ENCODE measurements at places on chromosomes 12 and 14.

DNA sequence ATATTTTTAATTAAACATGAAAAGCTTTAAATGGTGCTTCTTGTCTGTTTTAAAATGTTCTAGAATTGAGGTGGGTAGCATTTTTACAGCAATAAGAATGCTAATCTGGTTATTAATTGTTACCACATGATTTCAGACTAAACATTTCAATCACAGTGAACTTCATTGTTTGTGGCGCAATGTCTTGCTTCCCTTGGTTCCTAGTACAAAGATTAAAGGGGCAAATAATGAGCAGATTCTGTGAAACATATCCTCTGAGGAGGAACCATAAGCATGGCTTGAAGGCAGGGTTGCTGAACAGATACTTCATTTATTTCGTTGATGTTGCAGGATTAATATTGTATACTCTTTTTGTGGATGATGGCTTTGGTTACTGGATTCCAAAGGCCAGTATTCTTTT lies 162.1 kb downstream of the FUT8 start:
- DNase-seq = no peak

DNA sequence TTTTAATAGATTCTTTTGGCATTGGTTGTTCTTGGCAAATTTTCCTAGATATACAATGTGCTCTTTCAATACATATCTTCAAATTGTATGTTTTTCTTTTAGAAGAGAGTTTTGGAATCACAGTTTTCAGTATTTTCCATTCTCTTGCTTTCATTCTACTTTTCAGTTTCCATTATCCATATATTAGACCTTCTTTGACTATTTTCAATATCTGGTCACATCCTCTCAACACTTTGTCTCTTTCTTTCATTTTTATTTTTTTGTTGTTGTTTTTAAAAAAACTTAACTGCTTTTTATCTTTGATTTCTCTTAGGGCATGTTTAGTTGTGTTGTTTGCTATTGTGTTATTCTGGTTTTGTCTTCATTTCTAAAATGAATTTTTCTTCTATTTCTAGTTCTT lies 59.9 kb upstream of the CLMN start:
- DNase-seq = no peak

GRCh38 chr12:68416826-68417225 lies 84.7 kb upstream of the MDM1 start:
- DNase-seq = no peak

GRCh38 chr12:44287545-44287944 lies 451.7 kb downstream of the TMEM117 start:
- no peak for DNase-seq

- DNase-seq = no peak
These were observed 138.6 kb downstream of the TPH2 start for GRCh38 chr12:72077111-72077820.

- DNase-seq = no peak
These were observed 478.2 kb downstream of the DIO2 start for GRCh38 chr14:79732911-79733655.

GRCh38 chr12:129084875-129085826 lies 231.9 kb downstream of the GLT1D1 start:
- no peak for DNase-seq

DNA sequence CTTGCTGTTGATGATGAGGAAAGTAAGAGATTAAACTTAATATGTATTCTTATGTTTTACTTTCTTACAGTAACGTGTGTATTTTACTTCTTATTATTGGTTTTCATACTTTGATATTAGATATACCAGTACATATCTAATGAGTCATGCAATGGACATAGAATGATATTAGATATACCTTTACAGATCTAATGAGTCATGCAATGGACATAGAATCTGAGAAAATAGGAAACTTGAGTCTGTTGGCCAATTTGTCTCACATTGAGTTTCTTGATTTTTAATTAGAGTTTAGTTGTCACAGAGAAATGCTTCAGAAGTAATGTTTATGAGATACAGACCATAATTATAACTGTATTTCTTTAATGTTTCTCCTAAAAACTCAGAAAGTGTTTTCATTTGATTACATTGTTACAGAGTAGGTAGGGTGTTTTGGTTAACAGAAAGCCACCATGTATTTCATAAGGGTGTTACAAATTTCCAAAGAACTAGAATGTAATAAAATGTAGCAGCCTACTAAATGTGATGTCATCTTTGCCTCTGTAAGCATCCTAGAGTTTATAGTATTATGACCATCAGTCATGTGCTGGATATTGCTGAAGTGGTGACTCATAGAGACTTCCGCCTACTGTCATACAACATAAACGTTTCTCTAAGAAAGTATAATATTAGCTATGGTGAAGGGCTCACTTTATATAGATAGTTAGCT lies 3.0 kb downstream of the GAS2L3 start:
- DNase-seq = no peak

DNA sequence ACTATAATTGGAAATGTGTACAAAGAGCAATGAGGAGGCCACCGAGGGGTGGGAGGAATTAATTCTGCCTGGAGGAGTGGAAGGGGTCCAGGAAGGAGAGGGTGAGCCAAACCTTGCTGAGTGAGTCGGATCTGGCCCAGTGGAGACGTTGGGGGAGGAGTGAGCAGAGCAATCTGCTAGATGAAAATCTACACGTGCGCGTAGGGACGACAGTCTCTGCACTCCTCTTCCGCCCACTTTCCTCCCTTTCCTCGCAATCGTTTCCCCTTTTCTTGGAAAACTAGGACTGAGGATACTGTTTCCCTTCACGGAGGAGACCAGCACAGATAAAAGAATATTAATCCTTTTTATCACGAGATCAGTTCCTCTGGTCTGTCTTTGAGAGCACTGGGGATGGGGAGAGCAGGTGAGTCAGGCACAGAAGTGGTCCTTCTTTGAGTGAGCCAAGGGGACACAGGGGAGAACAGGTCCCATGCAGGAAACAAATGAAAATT lies 2.9 kb upstream of the NAB2 start:
- no peak for DNase-seq

GRCh38 chr12:130058926-130059472 lies 103.3 kb upstream of the FZD10 start:
- DNase-seq = no peak

- no peak for DNase-seq
These were observed 201.4 kb downstream of the C12orf50 start for GRCh38 chr12:87827638-87828264.

DNA sequence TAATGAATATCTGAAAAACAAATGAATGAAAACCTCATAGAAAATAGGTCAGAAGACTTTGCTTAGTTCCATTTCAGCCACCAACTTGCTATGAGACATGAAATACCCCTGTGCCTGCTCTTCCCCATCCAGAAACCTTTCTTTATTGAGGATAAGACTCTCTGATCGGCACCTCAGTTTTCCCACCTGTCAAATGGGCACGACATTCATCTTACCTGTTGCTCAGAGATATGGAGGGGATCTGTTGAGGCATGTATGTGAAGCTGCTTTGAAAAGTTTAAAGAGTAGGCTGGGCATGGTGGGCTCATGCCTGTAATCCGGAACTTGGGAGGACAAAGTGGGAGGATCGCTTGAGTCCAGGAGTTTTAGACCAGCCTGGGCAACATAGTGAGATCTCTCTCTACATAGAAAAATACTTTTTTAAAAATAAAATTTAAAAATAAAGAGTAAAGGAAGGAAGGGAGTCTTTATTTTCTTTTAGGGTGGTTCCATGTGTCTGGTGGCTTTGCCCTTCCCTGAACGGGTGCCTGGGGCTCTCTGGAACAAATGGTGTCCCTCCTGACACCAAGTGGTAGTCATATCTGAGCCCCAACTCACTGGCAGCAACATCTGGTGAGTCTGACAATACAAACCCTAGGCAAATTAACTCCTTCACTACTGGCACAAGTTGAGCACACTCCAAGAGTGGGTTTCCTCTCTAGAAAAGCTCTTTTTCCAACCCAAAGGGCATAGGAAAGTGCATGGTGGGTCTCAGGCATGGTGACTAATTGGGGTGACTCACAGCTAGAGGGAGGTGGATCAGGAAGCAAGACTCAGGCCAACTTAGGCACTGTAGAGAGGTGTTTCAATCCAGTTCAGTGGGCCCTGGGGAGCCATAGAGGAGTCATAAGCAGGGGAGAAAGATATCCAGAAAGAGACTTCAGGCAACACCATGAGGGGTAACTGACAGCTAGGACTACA lies 42.1 kb downstream of the MAP1LC3B2 start:
- DNase-seq = no peak

GRCh38 chr12:19186722-19187661 lies 57.5 kb downstream of the PLEKHA5 start:
- DNase-seq = no peak

DNA sequence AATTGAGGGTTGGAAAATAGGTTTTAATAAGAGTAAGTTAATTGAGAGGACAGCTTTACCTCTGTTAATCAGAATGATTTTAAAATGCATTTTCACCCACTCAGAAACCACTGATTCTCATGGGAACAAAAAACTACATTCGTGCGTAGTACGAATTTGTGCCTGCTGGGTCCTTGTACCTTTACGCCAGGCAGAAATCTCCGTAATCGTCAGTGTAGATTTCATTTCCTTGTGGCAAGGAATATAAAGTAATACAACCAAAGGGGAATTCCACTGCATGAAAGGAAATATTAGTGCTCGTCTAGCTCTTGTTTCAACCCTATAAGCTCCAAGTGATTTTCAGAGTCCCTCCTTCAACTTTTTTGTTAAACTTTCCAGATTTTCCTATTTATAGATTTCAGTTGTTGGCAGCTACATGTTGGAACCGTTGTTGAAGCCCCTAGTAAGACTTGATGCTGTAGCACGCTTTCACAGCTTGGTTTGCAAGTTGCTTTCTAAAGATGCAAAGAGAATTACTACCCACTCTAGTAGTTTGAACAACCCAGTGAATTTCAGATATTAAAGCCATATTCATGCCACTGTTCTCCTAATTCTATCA lies 90.6 kb downstream of the ETV6 start:
- no peak for DNase-seq

DNA sequence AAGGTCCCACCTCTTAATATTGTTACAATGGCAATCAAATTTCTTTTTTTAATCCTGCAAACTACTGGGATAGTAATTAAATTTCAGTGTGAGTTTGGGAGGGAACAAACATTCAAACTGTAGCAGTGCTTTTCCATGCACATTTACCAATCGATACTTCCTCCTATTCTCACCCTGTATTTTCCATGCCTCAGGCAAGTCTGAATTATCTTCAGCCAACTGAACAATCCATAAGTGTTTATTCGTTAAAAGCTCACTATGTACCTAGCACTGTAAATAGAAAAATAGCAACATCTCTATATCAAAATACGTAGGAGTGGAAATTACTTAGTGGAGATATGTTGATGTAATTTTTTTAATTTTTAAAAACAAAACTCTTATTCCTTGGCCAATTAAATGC lies 43.5 kb downstream of the CCDC177 start:
- DNase-seq = no peak

DNA sequence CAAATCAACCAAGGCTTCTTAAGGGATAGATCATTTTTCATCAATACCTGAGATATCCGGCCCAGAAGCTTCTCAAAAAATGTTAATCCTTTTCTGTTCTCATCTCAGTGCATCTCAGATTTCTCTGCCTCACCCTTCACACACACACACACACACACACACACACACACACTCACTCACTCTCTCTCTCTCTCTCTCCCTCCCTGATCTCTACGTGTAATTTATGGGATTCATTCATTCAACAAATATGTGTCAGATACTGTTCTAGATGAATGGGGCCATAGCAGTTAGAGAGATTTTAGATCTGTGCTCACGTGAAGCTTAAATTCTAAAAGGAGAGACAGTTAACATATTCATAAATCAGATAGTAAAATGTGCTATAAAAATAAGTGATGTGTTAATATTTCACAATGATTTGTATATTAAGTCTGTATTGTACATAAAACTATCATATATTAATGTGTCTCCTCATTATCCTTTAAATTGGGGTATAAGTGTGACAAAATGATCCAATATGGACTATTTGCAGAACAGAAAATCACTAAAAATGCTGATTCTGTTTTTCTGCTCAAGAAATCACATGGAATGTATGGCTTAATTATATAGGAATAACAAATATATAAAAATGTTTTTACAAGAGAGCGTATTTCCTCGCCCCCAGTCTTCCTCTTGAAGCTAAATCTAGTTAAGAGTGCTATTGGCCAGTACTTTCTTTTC lies 7.3 kb upstream of the FRMD6 start:
- no peak for DNase-seq

DNA sequence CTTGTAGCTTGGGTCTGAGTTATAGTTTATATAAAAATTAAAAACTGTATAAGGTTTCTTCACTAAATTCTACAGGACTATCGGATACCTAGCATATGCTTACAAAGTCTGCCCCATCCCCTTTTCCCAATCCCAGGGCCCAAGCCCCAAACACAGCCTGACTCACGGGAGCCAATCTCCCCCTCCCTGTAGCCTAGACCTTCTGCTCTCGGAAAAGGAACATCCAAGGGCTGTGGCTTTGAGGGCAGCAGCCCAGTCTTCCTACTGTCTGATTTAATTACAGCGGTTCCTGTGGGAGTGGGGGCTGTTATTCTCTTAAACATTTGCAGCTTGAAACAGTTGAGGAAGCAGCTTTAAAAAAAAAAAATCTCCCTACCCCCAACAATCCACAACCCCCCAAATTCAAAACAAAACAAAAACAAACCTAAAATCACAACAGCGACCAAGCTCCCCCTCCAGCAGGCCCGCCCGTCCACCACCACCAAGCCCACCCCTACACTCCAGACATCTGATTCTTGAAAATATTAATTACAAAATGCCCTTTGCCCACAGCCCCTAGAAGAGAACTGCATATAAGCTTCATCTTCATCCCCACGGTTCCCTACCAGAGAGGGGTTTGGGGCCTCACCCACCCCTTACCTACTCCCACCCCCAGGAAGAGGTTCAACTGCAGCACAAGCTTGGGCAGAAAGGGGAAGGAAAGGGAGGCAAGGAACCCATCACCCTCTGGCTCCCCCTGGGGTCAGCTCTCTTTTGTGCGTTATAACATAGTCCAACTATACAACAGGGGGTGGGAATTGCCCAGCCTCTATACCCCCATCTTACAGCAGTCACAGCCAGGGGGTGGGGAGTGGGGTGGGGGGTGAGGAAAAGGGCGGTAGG lies 1.1 kb upstream of the PRKAG1 start:
- DNase-seq = no peak

- no peak for DNase-seq
These were observed 18.1 kb downstream of the DHX37 start for GRCh38 chr12:124970647-124971402.

Measured in stimulated activated CD4-positive, alpha-beta T cell treated with anti-CD3 and anti-CD28 coated beads, Interleukin-15, amount 100 ng/mL, for 1 hour (primary cell).